ENCODE measurements at places on chromosomes 7 and 10. TPM values are rescaled to one million over a fixed set of nuclear protein-coding genes. Genes with fewer than 3 reads are reported as not detected.
A peak's percentile ranks its signal among the peaks of the same experiment; 100 is the strongest.

The TMEM229A gene
- not detected for total RNA-seq

GRCh38 chr7:65444899-65445823 is 71.5 kb downstream of the ZNF92 start:
- no peak overlapping the region for H3K4me3 ChIP-seq
- no peak for DNase-seq
- H3K4me1 ChIP-seq, result peaks cover 14% of the 10 kb centered on the region
- H3K36me3 ChIP-seq, result no peaks in the 10 kb centered on the region

DNA sequence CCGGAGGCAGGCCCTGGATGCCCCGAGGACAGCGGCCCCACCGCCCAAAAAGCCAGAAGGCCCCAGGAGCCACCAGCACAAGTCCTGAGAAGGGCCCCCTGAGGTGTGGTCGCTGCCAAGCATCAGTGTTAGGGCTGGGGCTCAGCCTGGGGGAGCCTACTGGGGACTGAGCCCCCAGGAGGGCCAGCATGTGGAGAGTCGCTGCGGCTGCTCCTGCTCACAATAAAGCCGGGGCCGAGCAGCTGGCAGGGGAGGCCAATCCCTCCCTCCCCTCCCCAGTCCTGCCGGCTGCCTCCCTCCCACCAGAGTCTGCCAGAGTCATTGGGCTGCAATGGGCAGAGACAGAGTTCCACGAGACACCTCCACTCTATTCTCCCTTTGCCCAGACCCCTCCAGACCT is 3.1 kb upstream of the ASIC3 start:
- no peak for DNase-seq
- peaks cover 16% of the 10 kb centered on the region for H3K4me1 ChIP-seq
- no peaks in the 10 kb centered on the region for H3K36me3 ChIP-seq
- H3K27ac ChIP-seq, result no peak overlapping the region

DNA sequence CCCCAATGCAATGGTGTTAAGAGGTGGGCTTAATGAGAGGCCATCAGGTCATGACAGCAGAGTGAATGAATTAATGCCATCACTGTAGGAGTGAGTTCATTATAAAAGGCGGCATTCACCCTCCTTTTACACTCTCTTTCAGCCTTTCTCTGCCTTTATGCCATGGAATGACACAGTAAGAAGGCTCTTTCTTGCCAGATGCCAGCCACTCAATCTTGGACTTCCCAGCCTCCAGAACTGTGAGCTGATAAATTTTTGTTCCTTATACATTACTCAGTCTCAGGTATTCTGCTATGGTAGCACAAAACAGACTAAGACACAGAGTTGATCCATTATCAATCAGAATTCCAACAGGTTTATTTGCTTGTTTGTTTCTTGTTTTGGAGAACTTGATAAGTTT is 3.2 kb downstream of the TCAF1 start:
- DNase-seq, result no peak
- H3K4me1 ChIP-seq, result peaks cover 28% of the 10 kb centered on the region
- H3K27me3 ChIP-seq, result no peaks in the 10 kb centered on the region
- H3K4me3 ChIP-seq, result no peak overlapping the region

DNA sequence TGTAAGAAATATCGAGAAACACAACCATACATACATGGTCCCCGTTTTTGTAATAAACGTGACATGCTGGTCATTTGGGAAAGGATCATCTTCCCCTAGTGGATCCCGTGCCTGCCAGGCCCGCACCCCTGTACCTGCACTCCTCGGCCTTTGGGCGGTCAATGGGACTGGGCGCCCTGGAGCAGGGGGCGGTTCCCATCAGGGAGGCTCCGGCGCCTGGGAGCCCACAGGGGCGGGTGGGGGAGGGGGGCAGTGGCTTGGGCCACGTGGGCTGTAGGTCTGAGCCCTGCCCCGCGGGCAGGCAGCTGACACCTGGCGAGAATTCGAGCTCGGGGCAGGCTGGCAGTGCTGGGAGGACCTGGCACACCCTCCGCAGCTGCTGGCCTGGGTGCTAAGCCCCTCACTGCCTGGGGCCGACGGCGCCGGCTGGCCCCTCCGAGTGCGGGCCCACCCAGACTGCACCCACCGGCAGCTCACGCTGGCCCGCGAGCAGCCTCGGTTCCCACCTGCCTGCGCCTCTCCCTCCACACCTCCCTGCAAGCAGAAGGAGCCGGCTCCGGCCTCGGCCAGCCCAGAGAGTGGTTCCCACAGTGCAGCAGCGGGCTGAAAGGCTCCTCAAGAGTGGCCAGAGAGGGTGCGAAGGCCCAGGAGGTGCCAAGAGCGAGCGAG is 361.6 kb upstream of the GRM3 start:
- H3K27me3 ChIP-seq, result no peaks in the 10 kb centered on the region
- no peaks in the 10 kb centered on the region for H3K4me1 ChIP-seq
- DNase-seq, result no peak

DNA sequence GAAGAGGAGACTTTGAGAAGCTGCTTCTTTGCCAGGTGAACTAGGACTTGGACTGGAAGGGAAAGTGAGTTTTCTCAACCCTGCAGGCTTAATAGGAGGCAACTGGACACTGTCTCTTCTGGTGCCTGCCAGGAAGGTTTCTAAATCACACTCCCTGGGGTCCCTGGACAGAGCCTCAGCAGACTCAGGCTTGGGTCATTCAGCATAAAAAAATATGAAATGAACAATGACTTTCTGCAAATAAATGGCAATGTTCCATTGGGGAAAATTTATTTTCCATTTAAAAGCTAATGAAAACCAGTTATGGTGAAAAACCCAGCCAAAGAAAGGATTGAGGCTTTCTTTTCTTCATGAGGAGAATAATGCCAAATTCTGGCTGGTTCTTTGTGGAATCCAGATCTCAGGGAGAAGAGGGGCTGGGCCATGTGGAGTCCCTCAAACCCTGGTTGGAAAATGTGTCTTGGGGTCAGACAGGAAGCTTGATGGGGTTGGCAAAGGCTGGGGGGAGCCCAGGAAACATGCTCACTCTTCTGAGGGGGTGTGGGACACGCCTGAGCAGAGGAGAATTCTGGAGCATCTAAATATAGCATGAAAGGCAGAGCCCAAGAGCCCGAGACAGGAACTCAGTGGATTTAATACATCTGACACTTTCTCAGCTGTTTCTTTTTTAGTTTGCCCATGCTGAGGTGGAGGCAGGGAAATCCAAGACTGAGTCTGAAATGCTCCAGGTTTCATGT is 65.2 kb upstream of the EMX2 start:
- no peak overlapping the region for H3K4me3 ChIP-seq
- H3K27ac ChIP-seq, result peak overlapping the region; percentile 74
- no peaks in the 10 kb centered on the region for H3K36me3 ChIP-seq
- peaks cover 28% of the 10 kb centered on the region for H3K4me1 ChIP-seq
- no peaks in the 10 kb centered on the region for H3K27me3 ChIP-seq
- no peak for DNase-seq

All from vagina (tissue), 2 donors.